Glutamatergic neuron (in vitro differentiated cells): ENCODE measurements at places on chromosomes 2 and 18. TPM values are rescaled to one million over a fixed set of nuclear protein-coding genes. Genes with fewer than 3 reads are reported as not detected.

The NT5C1B gene
- not detected for total RNA-seq

The INPP1 gene
- 41.7 TPM for total RNA-seq

The MSGN1 gene
- total RNA-seq = not detected

The IL36RN gene
- total RNA-seq = not detected

The TIMM21 gene
- 26.8 TPM for total RNA-seq

The ASXL3 gene
- 45.6 TPM for total RNA-seq

The LPIN1 gene
- total RNA-seq = 142 TPM

The RFTN2 gene
- total RNA-seq = 2.5 TPM

The CD8B gene
- total RNA-seq = not detected

The AMER3 gene
- total RNA-seq = 20.6 TPM

The SIX3 gene
- total RNA-seq = 0.86 TPM

The STARD6 gene
- total RNA-seq = not detected

The CFAP221 gene
- total RNA-seq = 0.34 TPM

The CFAP210 gene
- total RNA-seq = 0.32 TPM

The M1AP gene
- 0.81 TPM for total RNA-seq

The GALR1 gene
- 0.49 TPM for total RNA-seq

The GRB14 gene
- 0.83 TPM for total RNA-seq

The EMILIN2 gene
- 4.1 TPM for total RNA-seq

The CNDP2 gene
- total RNA-seq = 123 TPM

The KIF5C gene
- 673 TPM for total RNA-seq

The SLC4A5 gene
- 8.2 TPM for total RNA-seq

The PSMA8 gene
- not detected for total RNA-seq

The LIMS2 gene
- total RNA-seq = 0.29 TPM

The STON1 gene
- 4.2 TPM for total RNA-seq

The C1QL2 gene
- not detected for total RNA-seq

The ARHGEF33 gene
- 1.1 TPM for total RNA-seq

The COA5 gene
- total RNA-seq = 29.6 TPM

The SERPINB2 gene
- total RNA-seq = not detected

The FLACC1 gene
- total RNA-seq = 1.2 TPM

The YES1 gene
- 17.1 TPM for total RNA-seq

The PMAIP1 gene
- total RNA-seq = 12.6 TPM

The ZNF513 gene
- total RNA-seq = 30.2 TPM

The ZNF804A gene
- total RNA-seq = 23.1 TPM
